ENCODE measurements at places on chromosomes 2 and 18.
A peak's percentile ranks its signal among the peaks of the same experiment; 100 is the strongest.

- DNase-seq, result no peak
Measured at GRCh38 chr2:66344087-66344663, 90.8 kb upstream of the MEIS1 start.

GRCh38 chr2:191470306-191470705 lies 207.6 kb upstream of the NABP1 start:
- DNase-seq, result no peak

DNA sequence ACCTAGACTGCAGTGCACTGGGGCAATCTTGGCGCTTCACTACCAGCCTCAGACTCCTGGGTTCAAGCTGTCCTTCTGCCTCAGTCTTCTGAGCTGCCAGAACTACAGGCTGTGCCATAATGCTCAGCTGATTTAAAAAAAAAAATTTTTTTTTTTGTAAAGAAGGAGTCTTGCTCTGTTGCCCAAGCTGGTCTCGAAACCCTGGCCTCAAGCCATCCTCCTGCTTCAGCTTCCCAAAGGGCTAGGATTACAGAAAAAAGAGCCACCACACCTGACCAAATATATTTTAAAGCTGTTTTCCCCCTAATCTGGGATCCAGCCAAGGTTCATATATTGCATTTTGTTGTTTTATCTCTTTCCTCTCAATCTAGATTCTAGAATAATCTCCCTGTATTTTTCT lies 82.2 kb downstream of the RAB31 start:
- DNase-seq, result no peak

- no peak for DNase-seq
Measured at GRCh38 chr2:165544897-165545296, 75.4 kb downstream of the CSRNP3 start.

DNA sequence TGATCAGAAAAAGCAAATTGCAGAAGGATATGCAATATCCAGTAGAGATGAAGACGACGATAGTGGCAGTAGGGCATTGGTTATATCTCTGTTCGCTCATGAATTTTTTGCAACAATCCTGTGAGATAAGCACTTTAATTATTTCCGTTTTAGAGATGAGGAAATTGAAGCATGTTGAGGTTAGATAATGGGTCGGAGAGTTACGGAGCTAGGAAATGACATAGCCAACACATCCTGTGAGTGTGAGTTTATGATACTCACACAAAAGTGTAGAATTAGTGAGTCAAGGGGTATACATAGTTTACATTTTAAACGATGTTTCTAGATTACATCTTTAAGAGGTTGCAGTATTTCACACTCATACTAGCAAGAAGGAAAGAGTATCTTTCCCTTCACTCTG lies 123.1 kb upstream of the ARL4C start:
- no peak for DNase-seq

GRCh38 chr2:11980809-11981208 lies 234.4 kb downstream of the LPIN1 start:
- DNase-seq, result no peak

DNA sequence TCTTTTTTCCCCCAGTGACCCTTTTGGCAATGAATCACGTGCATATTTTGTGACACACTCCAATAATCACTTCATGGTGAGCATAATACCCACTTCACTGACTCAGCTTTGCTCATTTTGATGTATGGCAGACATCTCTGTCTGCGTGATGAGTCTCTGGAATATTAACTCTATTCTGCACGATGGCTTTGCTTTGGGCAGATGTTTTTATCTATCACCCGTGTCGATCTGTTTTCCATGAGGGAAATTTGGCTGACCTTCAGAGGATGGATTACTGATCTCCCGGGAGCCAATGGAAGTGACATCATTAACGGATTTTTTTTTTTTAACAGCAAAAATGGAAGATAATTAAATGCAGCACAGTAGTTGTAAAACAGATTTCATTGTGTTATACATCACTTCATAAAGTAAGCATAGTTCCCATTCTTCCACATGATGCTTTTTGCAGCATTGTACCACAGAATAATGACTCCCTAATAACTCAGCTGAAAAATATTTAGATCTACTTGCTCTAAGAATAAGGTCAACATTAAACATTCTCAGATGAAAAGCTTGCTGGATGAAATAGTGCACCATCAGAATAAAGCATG lies 29.8 kb downstream of the CDC42EP3 start:
- no peak for DNase-seq

GRCh38 chr2:62352031-62352430 lies 154.0 kb downstream of the TMEM17 start:
- DNase-seq, result no peak

GRCh38 chr2:228681426-228681825 lies 499.9 kb upstream of the SPHKAP start:
- no peak for DNase-seq

- no peak for DNase-seq
Measured at GRCh38 chr2:207594264-207594663, 30.9 kb downstream of the METTL21A start.

DNA sequence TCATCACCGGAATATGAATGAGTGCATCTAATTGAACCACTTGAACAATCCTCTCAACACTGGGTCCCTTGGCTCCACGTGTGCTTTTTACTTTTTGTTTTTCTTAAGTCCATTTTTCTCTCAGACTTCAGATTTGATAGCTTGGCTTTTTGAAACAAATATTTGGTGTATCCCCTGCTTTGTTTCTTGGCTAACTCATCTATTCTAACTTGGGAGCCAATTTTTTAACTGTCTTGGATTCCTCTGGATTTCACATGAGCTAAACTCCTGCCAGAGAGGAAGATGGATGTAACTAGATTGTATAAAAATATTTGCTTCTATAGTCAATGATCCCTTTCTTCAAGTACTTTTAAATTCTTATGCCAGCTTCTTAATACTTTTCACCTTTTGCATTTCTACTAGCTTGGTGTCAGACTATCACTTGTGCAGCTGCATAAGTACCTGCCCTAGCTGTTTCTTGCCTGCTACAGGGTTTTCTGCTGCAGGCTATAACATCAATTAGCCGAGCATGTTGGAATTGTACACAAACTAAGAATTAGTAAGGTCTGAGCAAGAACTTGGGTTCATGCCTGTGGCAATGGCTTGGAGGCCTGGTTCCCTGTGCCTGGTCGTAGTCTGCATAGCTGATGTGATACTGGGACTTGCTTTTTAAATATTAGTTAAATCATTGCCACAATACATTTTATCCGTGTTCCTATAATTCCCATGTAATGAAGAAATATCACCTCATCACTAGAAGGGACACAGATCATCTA lies 281.5 kb downstream of the EN1 start:
- no peak for DNase-seq

GRCh38 chr2:238295144-238296112 lies 7.0 kb upstream of the PER2 start:
- DNase-seq, result no peak

DNA sequence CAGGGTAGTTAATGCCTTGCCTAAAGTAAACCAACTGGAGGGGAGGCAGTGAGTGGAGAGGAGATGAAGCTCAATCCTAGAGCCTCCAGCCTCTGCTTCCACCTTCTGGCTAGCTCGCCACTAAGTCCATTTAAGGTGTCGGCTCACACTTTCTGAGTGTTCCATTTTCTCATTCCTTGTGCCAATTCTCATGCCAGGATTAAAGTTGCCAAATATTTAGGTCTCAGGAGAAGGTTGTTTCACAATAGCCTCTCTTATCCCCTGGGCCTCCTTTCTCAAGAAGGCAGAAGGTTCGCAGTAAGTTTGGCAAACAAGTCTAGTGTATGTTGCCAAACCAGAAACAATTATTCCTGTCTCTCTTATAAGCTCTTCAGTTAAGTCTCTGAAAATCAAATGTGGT lies 57.2 kb downstream of the TACR1 start:
- DNase-seq, result no peak

DNA sequence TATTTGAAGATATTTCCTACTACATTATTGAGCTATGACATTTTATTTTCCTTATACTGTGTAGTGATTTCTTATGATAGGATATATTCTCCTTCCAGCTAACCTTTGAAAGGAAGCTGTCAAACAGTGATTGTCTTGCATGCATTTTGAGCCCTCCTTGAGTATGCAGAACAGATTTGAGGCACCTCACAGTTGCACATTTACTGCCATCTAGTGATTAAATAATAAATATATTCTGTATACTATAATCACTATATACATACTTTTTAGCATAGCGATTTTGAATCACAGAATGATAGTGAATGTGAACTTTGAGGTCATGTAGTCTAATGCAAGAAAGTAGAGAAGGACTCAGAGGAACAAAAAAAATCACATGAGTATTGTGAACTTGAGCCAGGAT lies 268.4 kb upstream of the CDH19 start:
- no peak for DNase-seq

GRCh38 chr2:152594022-152594766 lies 123.1 kb downstream of the PRPF40A start:
- no peak for DNase-seq

GRCh38 chr2:240819858-240820606 lies at the start of gene KIF1A:
Gene KIF1A (minus strand): TSS chr2:240820219. CDS start chr2:240797752, 22,467 bp downstream.
- peak; percentile 48 for DNase-seq

GRCh38 chr2:111701798-111702118 lies 182.2 kb downstream of the ANAPC1 start:
- no peak for DNase-seq

DNA sequence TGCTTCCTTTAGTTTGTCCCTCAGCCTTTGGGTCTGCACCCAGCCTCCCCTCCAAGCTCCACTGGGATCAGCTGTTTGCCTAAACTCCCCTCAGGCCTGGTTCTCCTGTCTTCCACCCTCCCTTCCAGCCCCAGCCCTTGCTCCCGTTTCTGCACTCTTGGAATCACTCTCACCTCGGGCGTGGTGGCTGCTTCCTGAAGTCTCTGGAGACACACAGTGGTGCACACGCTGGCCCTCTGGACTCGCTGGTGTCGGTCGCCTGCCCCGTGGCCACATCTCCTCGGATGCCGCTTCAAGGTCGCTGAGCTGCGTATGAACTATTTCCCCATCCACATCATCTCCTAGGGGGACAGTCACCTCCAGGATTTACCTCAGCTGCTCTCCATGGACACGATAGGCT lies 46.3 kb downstream of the PSMG2 start:
- DNase-seq, result no peak

DNA sequence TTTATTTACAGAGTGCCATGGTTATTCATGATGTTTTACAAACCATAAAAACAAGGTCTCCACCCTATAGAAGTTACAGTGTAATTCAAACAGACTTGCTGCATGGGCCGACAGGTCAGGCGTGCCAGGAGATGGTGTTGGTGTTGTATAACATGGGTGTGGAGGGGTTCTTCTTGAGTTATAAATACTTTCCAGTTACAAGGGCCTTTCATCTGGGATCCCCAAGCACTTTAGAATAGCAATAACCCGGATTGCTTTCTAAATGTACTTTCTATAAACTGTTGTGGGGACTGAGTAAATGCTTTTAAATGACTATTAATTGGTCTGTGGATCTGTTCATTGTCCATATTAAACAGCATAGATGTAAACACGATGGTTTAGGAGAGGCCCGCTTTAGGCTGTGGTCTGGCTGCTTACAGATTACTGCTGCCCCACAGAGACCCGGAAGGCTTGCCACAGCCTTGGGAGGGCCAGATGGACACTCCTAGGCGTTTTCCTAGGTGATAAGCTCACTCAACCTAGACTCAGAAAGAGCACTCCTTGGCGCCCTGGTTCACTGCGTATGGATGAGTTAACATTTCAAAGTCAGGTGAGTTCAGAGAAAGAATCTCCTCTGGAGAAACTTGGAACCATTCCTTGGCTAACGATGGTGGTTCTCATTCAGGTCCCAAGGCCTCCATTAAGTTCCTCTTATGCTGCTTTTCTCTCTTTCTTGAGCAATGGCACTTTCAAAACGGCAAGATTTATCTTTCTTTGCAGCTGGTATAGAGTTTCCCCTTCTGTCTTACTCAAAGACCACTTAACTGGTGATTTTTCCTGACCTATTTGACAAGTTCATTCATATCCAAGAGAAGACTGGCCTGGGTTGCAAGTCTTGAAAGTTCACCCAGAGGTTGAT lies 3.6 kb upstream of the KIAA2012 start:
- no peak for DNase-seq

DNA sequence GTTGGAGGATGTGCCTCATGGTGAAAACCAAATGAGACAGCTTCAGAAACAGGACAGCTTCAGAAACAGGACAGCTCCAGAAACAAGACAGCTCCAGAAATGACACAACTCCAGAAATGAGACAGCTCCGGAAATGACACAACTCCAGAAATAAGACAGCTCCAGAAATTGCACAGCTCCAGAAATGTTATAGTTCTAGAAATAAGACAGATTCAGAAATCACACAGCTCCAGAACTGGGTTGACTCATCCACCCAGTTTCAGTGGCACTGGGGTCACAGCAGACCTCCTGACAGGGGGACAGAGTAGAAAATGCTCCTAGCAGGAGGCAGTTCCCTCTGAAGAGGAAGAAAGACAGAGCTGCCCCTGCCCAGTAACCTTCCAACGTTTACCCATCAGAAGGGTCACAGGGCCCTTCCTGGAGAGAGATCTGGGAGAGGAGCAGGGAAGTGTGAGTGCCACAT lies 26.9 kb upstream of the COL6A3 start:
- DNase-seq, result no peak

DNA sequence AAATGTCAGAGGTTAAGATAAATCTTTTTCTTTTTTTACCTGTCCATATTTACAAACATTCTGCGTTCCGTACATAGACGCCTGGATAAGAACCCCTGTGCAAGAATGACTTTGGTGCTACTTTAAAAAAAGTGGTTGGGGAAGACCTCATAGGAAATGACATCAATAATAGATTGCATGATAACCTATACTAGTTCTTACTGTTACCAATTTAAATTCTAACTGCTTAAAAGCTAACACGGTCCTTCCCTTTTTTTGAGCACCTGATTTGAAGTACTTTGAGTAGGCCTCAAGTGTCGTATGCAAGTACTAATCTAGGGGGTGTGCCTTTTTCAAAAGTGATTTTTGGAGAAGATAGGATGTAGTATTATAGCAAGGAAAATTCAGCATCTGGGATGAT lies 2.1 kb downstream of the SLC39A10 start:
- no peak for DNase-seq

DNA sequence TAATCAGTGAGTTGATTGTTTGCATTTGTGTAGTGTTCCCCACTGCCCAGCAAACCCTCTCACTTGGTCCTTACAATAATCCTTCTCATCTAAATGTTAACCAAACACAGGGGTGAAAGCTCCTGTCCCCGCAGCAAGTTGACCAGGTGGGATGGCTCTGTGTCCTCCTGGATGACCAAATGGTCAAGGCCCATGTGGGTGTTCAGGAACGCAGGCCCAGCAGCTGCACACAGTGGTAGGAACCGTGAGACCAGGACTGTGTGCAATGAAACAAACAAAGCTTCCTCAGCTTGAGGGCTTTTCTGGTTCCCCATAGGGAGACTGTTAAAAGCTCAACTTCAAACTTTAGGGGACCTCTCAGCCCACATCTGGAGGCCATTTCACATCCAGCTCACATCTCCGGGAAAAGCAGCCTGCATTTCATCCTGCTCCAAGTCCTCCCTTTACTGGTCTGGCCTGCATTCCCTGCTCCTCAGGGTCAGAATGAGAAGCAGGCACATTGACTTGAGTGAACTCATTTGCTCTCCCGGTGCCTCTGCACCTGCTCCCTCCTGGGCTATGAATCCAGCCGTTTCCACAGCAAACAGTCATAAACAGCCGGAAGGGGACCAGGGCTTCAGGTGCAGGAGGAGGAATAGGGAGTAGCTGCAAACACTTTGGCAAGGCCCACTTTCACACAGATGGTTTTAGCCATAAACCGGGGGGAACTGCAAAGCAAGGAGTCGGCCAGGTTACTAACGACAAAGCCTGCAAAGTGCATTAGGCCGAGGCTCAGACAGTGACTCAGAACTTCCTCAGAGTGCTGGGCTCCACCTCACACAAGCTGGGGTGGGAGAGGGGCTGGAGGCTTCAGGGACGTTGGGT lies 144.7 kb downstream of the CAPN13 start:
- DNase-seq, result no peak

Data from NCI-H1694 (cell line).